Activated T-helper 17 cell treated with anti-CD3 and anti-CD28 coated beads, Interleukin-2, amount 50 U/mL, for 72 hours (primary cell): ENCODE measurements at places on chromosomes 4 and X. TPM values are rescaled to one million over a fixed set of nuclear protein-coding genes. Genes with fewer than 3 reads are reported as not detected.

SAGE1 gene
- not detected for total RNA-seq

GRXCR1 gene
- total RNA-seq, result not detected

FRAS1 gene
- total RNA-seq, result not detected

MAGEA11 gene
- not detected for total RNA-seq

MSN gene
- 440 TPM for total RNA-seq

ZFP92 gene
- 2.8 TPM for total RNA-seq

MAGEA12 gene
- not detected for total RNA-seq
